ENCODE measurements at places on chromosomes 3 and 15.

DNA sequence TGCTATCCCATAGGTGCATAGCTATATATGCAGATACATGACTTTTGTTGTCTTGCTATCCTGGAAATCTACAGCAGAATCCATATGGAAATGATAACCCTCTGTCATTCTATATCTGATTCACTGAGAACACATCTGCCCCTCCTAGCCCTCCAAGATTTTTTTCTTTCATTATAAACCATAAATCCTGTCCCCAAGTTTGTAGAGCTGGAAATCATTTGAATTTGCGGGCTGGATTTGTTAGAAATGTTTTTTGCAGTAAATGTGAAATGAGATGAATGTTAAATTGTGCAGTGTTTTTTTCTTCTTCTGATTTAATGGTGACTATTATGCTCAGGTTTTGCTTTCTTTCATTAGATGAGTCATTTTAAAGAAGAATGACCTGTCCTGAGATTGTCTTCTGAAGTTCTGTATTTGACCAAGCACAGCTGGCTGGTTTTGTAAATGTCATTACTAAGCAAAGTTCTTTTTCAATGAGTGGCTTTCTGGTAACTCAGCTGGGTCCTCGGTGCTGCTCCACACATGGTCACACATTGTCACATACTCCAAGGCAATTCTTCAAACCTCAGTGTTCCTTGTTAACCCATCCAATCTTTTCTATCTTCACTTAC lies 25.3 kb upstream of the ABHD17C start:
- no peak for DNase-seq

DNA sequence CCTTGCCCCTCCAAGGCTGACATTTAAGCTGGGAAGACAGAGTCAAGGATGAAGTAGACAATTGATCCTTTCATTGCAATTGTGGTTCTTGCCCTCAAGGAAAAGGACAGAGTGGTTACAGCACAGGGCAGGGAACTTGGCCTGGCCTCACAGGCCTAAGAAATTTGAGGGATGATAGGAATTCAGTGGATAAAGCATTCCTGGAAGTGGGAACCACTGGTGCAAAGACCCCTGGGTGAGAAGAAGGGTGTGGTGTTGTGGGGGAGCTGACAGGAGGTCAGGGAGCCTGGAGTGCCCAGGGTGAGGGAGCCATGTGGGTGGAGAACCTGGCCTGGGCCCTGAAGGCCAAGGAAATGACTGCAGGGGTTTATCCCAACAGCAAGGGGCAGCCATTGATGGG lies 287.4 kb downstream of the UACA start:
- DNase-seq: no peak

GRCh38 chr15:35379972-35380371 lies 166.0 kb downstream of the DPH6 start:
- DNase-seq: no peak

DNA sequence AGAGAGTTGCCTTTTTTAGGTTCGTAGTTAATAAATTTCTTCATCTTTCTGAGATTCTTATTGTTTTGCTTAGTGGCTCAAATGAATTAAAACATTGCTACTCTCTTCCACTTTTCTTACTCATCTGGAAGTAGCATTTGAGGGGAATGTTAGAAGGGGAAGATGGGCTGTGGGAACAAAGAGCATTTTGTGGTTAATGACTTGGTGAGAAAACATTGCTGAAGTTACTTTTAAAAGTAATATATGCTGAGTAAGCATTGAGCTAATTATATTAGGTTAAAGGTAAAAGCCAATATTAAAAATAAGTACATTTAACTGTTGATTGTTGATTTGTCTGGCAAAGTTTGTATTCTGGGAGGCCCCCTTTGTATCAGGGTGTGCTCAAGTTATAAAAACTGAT lies 5.7 kb downstream of the MORF4L1 start:
- no peak for DNase-seq

DNA sequence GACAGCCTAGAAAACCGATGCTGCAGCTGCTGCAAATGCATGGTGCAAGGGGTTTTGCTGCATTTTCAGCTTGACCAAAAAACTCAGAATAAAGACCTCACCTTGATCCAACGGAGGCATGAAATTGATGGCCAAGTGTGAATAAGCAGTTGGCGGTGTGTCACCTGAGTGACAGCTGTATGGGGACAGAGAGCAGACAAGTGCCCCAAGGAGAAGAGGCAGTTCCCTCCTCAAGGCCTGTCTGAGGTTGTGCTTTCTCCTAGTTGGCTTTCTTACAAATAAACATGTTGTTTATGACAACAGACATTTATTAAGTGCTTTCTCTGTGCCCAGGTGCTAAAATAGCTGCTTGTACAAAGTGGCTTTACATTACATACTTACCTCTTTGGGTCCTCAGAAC lies 10.3 kb downstream of the PGPEP1L start:
- no peak for DNase-seq

Measured in smooth muscle cell of the brain vasculature (primary cell).